Left renal pelvis (tissue), 4 donors: ENCODE measurements at places on chromosomes 6 and 20. TPM values are rescaled to one million over a fixed set of nuclear protein-coding genes. Genes with fewer than 3 reads are reported as not detected.

The MAP7 gene
- 0.94 TPM for polyA plus RNA-seq

The MDFI gene
- 30.5 TPM for polyA plus RNA-seq

- no peak for DNase-seq
Measured at GRCh38 chr6:43011207-43011606, 2.5 kb downstream of the MEA1 start.

GRCh38 chr6:16418151-16418550 is 179.8 kb downstream of the GMPR start:
- no peak for DNase-seq

DNA sequence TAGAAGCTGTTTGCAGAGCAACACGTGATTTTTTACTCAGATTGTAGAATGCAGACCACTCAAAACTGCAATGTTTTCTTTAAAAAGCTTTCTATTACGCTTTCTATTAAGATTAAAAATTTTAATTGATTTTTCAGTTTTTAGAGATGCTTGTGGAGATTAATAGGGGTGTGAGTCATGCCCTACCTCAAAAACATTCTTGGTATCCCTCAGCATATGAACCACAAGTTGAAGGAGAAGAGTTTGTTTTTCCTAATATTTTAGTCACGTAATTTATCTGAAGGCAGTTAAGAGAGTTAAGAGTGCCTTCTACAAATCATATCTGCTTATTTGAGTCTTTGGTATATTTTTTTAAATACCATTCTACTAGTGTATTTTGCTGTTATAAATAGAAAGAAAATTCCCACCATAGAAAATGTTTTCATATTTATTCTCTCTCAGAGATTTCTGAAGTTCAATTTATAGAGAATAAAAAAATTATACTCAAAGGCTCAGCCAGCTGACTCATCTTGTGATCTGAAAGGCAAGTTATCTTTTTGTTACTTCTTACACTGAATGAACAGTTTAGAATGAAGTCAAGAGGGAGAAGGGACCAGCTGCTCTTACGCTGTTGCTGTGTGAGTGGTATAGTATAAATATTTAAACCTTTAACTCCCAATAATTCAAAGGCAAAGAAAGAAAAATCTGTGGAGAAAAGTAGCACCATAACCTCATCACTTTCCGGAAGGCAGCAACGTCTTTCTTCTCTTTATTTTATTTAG is 7.6 kb downstream of the RIPOR2 start:
- DNase-seq = no peak

- DNase-seq = no peak
Measured at GRCh38 chr6:54267798-54268197, 40.4 kb upstream of the TINAG start.

- DNase-seq = no peak
Measured at GRCh38 chr20:44496976-44497375, 21.3 kb downstream of the TTPAL start.

The HRH3 gene
- polyA plus RNA-seq = 0.07 TPM

DNA sequence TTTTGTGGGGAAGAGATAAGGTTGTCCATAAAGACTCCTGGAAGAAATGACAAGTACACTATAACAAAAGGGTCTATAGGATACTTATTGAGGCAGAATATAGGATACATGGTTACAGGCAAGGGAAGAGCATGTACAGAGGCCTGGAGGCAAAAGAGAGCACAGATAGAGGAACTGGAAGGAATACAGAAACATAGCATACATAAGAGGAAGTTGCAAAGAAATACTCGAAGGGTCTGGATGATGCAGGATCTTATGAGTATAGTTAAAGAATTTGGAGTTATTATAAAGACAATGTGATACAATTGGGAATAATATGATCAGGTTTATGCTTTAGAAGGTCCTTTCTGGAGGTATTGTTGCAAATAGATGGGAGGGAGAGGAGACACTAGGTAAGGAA is 592.7 kb upstream of the POU3F2 start:
- DNase-seq = no peak

GRCh38 chr6:15573384-15573783 is 89.4 kb downstream of the DTNBP1 start:
- no peak for DNase-seq

DNA sequence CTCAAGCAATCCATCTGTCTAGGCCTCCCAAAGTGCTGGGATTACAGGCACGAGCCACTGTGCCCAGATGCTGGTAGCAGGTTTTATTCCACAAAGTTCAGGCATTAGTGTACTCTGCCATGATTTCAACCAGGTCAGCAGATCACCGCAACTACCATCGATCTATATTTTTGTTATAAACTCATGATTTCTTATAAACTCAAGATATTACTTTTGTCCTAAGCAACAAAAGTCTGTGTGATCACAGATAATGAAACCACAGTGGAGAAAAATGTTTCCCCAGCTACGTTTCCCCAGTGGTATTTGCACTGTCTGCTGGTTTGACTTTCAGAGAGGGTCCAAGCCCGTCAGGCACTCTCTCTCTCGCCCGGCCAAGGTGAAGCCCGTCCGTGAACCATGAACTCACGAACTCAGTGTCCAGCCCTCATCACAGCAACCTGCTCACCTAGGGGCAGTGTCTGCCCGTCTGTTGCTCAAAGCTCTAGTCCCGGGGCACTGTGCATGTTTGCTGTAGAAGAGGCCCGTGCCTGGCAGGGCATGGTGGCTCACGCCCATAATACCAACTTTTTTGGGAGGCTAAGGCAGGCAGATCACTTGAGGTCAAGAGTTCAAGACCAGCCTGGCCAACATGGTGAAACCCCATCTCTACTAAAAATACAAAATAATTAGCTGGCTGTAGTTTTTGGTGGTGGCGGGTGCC is 7.0 kb downstream of the SLC4A11 start:
- DNase-seq = no peak

DNA sequence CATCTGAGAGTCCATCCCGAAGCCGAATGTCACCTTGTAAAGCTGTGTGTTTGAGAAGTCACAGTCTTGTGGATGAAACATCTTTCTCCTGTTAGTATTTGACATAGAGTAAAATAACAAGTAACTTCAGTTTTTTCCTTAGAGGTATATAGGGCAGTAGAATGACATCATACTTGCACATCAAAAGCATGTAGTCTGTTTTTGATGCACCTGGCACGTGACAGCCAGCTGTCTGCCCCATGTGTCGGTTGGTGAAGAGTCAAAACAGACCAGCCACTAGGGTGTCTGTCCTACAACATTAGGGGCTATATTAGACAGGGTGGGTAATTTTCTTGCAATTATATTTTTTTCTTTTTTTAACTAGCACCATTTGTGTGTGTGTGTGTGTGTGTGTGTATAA is 70.2 kb downstream of the SNX9 start:
- DNase-seq = no peak

DNA sequence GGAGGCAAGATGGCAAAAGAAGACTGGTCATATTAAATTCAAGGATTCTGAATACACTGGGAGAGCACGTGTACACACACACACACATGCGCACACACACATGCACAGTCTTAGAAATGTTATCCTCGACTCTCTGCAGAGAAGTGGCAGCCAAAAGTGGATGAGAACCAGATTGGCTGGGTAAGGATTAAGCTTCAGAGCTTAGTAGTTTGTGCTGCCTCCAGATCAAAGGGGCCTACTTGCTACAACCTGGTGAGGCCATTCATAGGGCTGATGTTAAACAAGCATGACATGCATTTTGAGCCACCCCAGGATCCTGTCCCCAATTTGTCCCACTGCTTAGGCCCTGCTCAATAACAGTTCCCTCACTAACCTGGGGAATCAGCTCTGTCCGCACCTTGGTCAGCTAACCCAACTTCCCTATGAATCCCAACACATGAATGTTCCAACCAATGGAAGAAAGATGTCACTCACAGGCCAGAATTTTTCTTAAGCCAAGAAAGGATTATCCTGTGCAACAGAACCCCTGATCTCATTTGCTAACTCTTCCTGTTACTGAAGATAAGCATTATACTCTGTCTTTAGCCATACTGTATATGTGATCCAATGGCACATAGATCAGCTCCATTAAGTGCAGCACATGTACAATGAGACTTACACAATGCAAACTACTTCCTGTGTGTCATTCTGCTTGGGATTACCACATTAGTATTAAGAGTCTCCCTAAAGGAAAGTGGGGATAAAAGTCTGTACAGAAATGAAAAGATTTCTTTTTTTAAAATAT is 31.0 kb downstream of the TOMM6 start:
- no peak for DNase-seq

GRCh38 chr20:3045816-3046676 is at the start of gene MRPS26:
Gene MRPS26 (plus strand): TSS chr20:3046052. CDS start chr20:3046069, 17 bp downstream.
- peak; percentile 85 for DNase-seq

GRCh38 chr6:162690158-162690557 is 37.4 kb downstream of the PRKN start:
- DNase-seq = no peak

The SLC22A1 gene
- polyA plus RNA-seq = 0.53 TPM

- DNase-seq = no peak
Measured at GRCh38 chr6:66496659-66497058, 789.6 kb upstream of the EYS start.

GRCh38 chr20:35901678-35902544 is 52.4 kb downstream of the SCAND1 start:
- DNase-seq = no peak

The BANF2 gene
- polyA plus RNA-seq = not detected

DNA sequence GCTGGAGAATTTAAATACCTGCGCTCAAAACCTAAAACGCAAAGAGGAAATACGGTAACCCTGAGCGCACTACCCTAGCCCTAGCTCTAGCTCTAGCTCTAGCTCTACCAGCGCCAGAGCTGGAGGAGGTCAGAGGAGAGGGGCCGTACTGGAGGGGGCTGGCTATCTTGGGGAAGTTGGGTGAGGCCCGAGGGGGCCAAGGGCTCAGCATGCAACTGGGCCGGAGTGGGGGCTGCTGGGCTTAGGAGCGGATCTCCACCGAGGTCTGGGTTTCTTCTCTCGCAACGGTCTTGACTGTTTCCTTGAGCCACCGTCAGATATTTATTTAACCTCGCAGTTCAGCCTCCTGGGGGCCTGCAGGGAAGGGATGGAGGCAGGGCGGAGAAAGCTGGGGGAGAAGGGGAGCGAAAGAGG is 91.0 kb downstream of the NCR2 start:
- DNase-seq = no peak

DNA sequence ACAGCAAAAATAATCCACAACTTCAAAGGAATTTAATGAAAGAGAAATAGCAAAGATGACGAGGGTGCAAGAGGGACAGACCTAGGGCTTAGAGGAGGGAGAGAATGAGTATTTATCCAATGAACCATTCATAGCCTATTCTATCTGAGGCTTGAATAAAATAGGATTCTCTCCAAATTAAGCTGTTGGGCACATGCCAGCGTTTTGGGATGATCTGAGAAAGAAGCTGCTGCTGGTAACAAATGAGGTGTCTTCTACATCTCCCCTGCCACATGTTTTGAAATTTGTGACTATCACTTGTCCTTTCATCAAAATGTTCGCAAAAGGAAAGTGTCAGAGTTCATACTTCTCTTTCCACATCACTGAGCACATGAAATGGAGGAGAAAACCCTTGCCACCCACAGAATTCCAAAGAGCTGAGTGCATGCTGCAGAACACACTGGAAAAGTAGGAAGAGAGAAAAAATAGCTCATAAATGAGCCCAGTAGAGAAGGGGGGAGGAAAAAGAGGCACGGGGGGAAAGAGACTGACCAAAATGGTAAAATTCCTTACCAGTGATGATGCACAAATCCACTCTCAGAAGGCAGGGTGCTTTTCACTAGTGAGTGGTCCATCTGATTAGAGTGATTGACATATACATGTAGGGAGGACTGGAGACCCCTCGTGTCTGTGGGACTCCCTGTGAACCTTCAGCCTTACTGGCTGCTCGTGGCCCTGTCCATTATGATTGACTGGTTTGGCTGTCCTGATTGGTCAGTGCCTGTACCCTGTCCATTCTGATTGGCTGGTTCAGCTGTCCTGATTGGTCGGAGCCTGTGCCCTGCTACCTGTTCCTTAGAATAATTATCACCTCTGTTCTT is 180.5 kb downstream of the OGFRL1 start:
- DNase-seq = no peak

DNA sequence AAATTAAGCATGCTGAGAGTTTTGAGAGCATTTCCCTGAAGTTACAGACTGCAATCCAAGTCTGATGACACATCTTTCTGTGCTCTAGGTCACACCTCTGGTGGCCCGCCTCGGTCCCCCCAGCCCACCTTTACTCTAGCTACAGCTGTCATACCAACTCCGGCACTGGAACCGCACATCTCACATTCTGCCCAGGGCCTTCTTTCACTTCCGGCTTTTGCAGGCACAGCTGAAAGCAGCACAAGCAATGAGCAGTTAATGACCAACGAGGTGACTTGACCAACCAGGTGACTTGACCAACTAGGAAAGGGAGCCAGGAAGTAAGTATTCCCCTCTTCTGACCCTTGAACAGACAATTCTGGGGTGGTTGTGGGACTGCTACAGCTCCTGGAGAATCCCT is 88.6 kb upstream of the MOCS1 start:
- DNase-seq = no peak

The KCNQ2 gene
- 1.9 TPM for polyA plus RNA-seq

GRCh38 chr20:50141018-50141675 is 12.4 kb downstream of the PEDS1 start:
- no peak for DNase-seq
